CD4-positive, alpha-beta T cell treated with Interleukin-12 subunit alpha and Interleukin-12 subunit beta, for 1 hour (primary cell): ENCODE measurements at places on chromosomes 6 and 20.

- DNase-seq, result no peak
Measured at GRCh38 chr6:37713529-37714119, 15.9 kb upstream of the MDGA1 start.

DNA sequence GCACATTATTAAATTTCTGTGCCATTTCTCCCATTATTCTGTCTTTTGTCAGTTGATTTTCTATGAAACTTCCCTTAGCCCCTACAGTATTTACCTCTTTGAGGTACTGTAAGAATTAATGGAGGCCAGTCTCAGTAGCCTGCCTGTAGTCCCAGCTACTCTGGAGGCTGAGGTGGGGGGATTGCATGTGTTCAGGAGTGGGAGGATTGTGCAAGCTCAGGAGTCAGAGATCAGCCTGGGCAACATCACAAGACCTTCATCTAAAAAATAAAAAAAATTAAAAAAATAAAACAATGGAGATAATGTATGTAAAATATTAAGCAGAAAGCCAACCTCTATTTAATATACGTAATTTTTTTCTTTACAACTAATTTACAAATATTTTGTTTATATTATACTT, 77.8 kb downstream of the OR2B2 start:
- DNase-seq, result no peak

GRCh38 chr6:56259234-56260077, 12.1 kb upstream of the COL21A1 start:
- DNase-seq, result no peak

DNA sequence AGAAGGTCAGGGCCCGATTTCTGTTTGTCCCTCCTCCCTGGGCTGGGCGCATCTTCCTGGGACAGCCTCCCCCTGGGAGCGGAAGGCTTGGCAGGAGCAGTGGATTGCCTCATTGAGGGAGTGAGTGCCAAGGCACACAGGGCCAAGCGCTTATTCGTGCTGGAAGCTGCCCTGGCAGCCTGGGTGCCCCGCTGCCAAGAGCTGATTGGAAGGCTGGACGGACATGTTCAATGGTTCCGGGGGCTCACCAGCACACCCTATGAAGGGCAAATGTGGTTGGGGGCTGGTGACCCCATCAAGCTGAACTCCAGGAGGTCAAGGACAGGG, 10.3 kb upstream of the ZNF831 start:
- no peak for DNase-seq

GRCh38 chr20:60117065-60117464, 158.8 kb downstream of the CDH26 start:
- DNase-seq, result no peak

DNA sequence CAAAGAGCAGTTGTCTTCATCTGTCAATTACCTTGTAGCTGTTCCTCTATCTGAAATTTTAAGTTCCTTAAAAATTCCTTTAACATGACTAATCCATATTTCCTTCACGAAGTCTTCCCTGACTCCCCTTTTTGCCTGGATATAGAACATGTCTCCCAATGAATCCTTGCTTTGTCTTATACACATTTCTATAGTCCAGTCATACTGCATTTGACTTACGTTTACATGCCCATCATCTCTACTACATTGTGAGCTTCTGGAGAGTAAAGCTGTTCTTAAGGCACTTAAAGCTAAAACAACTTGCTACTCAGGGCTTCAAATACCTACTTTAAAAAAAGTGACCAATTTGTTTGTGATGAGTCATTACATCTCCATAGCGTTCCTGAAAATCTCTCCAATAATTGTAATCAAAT, 4.9 kb downstream of the REV3L start:
- DNase-seq, result no peak

DNA sequence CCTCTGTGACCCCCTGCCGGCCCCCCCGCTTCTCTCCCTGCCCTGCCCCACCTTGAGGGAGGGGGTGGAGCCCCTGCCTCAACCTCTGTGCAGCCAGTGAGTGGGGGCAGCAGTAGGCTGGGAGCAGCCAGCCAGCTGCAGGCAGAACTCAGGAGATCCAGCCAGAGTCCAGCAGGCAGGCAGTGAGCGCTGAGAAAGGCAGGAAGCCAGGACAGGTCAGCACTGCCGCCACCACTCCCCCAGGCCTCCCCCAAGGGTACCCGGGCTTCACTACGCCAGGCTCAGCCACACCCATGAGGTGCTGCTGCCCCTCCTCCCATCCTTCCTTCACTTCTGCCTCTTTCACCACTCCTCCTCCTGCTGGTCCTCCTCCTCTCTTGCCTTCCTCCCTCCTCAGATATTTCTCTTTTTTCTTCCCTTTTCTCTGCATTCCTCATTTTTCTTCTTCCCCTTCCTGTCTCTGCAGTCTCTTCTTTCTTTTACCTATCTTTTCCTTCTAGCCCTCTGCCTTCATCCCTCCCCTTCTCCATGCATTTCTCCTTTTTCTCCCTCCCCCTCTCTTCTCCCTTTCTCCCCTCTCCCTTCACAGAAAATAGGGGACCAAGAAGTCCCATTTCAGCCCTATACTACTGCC, 11.5 kb downstream of the TMEM63B start:
- DNase-seq, result no peak

DNA sequence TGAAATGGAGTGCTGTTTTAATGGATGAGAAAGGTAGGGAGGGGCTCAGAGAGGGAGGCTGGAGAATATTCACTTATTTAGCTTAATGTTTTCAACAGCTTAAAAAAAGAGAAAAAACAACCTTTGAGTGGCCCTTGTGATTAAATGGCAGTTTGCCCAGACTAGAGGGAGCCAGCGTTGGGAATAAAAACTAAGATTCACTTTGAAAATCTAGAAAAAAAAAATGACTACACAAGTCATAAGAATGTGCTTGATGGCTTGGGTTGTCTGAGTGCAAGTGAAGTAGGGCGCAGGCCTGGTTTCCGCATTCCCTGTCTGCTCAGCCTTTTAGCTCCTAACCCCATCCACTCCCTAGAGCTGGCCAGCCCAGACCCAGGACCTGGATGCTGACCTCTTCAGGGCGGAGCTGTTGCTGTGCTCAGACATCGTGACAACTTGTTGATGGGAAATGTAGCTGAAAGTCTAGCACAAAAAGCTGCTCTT, 28.9 kb downstream of the UTRN start:
- no peak for DNase-seq

- no peak for DNase-seq
Measured at GRCh38 chr6:64270083-64270482, 634.5 kb downstream of the PHF3 start.

DNA sequence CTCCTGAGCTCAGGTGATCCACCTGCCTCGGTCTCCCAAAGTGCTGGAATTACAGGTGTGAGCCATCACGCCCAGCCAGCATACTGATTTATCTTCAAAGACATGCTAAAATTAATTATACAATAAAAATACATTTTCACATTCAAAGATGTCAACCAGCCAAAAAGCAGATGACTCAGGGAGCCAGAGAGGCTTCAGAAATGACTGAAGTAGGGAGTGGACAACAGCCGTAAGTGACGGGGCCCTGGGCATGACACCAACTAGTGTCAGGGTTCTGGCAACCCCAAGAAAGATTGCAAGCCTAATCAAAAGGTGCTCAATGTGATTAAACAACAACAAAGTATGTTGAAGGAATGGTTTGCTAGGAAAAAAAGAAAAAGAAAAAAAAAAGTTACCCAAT, 28.4 kb downstream of the GPLD1 start:
- no peak for DNase-seq

GRCh38 chr20:53324816-53325215, 268.8 kb downstream of the ZNF217 start:
- no peak for DNase-seq

DNA sequence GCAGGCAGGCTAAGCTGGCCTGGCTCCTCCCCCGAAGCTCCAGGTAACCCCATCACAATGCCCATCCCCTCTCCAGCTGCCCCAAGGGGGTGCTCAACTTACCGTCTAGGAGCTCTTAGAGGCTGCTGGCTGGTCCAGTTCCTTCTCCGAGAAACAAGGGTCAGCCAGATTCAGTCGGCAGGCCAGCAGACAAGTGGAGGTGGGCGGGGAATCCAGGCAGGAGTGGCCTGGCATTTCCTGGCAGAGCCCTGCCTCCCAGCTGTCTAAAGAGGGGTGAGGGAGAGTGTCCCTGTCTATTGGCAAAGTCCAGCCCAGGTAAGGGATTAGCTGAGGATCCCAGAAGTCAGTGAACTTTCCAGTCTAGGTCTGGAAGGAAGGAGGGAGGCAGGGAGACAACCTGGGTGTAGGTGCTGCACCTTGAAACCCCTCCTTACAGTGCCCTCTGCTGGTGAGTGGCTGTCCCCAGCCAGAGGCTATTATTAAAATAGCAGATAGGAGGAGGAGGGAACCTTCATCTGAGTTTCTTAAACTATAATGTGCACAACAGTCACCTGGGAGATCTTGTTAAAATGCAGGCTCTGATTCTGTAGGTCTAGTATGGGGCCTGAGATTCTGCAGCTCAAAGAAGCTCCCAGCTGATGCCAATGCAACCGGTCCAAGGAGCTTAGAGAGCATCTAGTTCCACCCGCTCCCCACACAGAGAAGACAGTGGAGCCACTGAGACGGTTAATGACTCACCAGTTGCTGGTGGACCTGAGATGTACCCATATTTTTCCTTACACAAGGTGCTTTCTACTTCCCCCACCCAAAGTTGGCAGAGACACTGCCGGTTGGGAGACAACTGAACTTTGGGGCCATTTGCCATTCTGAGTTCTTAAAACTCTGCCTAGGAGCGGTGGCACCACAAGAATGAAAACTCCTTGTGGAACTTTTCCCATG, at the start of gene UNC5CL:
TSS of gene UNC5CL (minus strand) at position 162 of the 939 bp plus-strand sequence. CDS start 4,147 bp downstream, outside the sequence.
- peak; percentile 45 for DNase-seq

DNA sequence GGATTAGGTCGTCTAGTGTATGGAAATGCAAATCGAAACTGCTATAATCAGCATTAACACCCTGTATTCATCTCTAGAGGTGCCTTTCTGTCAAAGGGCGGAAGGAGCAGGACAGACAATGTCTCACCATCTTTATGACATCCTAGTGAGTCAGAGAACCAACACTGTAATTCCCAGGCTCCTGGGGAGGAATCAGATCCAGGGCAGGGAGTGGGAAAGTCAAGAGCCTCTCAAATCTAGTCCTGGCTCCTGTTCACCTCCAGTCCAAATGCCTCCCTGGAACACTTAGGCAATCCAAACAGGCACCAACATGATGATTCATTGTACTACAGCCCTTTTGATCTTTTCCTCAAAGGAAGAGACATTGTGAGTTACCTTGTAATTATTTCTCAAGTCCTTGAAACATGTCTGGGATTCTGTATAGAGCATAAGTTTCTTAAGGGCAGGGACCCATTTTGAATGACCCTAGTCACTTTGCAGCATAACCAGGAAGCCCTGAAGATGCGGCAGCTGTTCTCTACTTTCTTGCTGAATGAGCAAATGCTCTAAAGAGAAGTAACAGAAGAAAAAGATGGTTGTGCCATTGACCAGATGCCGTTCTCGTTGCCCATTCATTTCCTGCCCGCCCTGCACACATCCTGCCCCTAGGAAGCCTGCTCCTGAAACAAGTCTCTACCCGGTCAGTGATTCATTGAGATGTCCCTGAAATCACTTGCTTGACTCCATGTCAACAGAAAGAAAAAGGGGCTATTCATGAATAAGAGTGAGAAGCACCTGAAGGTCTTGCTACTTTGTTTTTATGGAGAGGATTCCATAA, 112.8 kb upstream of the JARID2 start:
- no peak for DNase-seq

DNA sequence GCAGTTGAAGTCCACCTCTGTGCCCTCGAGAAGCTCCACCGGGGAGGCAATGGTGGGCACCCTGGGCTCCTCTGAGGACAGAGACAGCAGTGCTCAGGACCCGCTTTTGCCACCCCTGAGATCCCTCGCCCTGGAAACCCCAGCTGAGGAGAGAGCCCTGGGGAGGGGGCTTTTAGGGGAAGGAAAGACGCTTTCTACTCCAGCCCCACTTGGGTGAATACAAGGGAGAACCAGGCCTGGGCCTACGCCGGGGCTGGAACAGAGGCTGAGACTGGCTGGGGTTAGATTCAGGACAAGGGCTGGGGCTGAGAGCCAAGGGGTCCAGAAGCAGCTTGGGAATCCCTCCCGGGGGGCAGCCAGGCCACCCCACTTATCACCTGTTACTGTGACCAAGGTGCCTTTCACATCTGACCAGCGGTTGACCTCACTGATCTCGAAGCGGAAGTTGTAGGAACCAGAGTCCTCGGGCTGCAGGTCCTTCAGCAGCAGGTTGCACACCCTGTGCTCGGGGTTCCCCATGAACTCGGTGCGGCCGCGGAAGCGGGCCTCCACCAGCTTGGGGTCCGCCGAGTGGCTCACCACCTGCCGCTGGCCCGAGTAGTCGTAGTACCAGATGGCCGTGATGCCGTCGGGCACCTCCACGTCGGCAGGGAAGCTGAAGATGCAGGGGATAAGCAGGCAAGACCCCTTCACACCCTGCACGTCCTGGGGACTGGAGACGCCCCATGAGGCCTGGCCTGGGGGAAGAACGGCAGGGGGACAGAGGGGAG, 6.2 kb downstream of the SIGLEC1 start:
- DNase-seq, result no peak

GRCh38 chr6:133923938-133924593, 29.0 kb upstream of the TBPL1 start:
- peak; percentile 69 for DNase-seq

GRCh38 chr6:3222506-3223038, 4.9 kb downstream of the TUBB2B start:
- no peak for DNase-seq

DNA sequence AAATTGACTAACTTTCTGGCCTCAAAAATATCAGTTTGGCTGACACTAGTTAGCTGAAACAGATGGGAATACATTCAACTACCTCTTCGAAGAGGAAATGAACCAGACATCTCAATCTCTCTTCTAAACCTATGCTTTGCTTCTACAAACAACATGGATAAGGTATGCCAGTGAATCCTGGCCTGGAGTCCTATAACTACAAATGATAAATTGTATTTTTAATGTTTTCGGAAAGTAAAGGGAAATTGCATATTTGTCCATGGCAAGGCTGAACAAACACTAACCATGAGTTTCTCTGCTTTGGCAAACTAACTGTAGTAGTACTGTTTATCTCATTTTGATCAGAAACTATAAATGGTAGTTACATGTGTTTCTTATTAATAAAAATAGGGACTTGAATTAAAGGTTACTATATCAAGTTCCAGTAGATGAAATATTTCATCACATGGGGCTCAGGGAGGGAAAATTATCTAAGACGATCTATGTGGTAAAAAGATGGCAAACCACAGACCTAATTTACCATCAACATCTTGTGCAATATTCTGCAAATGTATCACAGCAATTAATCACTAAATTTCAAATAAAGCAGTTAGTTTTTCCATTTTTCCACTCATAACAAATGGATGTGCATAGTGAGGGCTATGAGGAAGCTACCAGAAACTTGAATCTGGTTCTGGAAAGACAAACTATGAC, 76.8 kb downstream of the COL12A1 start:
- no peak for DNase-seq

DNA sequence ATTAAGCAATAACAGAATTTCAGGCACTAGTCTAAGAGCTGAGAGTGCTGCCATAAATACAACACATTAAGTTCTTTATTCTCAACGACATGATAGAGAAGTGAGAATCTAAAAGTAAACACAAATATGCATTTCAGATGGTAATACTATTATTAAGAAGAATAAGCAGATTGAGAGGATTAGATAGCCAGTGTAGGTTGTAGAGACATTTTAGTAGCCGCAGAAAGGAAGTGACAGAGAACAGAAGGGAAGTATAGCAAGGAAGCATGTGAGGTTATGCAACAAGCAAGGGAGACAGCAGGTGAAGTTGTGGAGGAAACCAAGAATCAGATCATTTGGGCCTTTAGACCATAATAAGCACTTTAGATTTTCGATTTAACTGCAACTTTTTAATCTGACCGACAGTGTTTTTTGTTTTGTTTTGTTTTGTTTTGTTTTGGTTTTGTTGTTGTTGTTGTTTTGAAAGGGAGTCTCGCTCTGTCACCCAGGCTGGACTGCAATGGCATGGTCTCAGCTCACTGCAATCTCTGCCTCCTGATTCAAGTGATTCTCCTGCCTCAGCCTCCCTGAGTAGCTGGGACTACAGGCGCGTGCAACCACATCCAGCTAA, 737.0 kb upstream of the ADGRB3 start:
- DNase-seq, result no peak
